ENCODE measurements at places on chromosomes 2 and 18.

GRCh38 chr2:974054-974453 lies 23.4 kb downstream of the SNTG2 start:
- DNase-seq: no peak

DNA sequence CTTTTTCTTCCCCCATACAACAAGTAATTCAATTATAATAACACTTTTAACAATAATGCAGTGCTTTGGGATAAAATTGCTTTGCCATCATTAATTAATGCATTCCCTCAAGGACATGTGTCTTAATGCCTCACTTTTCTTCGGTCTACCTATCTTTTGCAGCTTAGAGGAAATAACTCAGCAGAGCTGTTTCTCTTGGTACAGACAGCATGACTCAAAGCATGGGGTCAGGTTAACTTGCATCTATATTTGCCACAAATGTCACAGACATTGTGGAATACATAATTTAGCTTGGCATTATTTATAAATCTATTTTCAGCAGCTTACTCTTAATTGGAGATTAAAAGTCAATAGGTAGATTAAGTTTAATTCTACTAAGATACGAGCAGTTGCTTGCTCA lies 376.1 kb upstream of the CNTNAP5 start:
- DNase-seq: no peak

GRCh38 chr2:8803658-8804379 lies 33.6 kb downstream of the KIDINS220 start:
- peak; percentile 85 for DNase-seq

GRCh38 chr2:169732583-169733358 lies 861 bp upstream of the KLHL23 start:
- DNase-seq: no peak

DNA sequence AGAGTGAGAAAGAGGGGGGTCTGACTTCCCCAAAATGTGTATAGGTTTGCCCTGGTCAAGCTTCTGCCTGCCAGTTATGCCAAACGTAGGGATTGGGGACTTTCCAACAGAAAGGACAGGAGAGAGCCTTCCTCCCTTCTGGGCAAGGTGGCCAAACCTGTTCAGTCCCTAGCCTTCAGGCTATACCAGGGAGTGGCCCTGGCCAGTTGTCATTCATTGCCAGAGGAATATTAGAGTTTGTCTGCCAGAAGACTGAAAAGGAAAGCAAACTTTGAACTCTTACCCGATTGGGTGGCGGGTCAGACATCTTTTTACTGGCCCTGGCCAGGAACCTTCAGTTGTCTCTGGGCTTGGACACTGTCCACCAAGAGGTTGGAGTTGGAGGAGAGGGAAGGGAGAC lies 22.1 kb downstream of the RAB3GAP1 start:
- DNase-seq: no peak

DNA sequence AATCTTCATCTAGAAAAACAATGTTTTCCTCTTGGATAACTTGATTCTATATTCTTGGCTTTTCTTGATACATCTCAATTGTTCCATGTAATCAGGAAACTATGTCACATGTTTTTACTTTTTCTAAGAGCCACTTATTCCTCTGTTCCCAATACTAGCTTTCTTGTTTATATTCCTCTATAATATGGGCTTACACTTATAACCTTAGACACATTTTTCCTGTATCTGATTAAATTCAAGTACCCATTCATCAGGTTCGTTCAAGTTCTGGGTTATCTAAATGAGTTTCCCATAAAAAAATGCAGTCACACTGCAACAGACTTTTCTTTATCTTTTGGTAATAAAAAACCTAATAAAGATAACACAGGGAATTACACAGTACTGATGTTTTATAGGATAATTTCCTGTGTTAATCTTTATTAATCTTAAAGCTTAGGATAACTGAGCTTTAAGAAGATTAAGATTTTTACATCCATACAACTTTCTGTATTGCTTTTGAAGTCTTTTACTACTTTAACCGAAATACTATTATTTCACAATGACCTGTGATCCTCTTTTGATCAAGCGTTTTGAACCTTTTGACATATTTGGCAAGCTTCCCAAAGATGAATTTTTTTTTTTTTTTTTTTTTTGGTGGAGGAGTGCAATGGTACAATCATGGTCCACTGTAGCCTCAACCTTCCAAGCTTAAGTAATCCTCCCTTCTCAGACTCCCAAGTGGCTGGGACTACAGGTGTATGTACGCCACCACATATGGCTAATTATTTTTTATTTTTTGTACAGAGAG lies 44.3 kb upstream of the C2orf66 start:
- DNase-seq: no peak

GRCh38 chr2:39665811-39666490 lies at the start of gene TMEM178A:
Gene TMEM178A, plus strand, starts transcription at chr2:39665917. Its CDS starts 58 bp downstream, at chr2:39665975.
- DNase-seq: no peak

Data from ACHN (cell line).